ENCODE measurements at places on chromosomes 6 and 20. TPM values are rescaled to one million over a fixed set of nuclear protein-coding genes. Genes with fewer than 3 reads are reported as not detected.

GRCh38 chr6:146543940-146544615, 445 bp downstream of the RAB32 start:
- H3K27ac ChIP-seq: peak overlapping the region; percentile 100
- H3K27me3 ChIP-seq: no peaks in the 10 kb centered on the region
- DNase-seq: peak; percentile 93

DNA sequence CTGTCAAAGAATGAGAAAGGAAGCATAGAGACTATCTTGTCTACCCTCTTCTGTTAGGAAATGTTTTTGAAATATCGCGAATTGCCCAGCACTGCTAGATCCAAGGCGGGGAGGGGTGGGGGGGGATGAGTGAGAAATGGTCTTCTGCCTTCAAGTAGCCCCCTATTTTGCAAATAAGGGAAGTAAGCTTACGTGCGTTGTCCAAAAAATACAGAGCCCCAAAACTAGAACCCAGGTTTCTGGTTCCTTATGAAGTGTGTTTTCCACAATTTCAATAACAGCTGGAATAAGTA, 923 bp upstream of the ILRUN start:
- H3K27me3 ChIP-seq: no peaks in the 10 kb centered on the region
- H3K27ac ChIP-seq: peak overlapping the region; percentile 92
- H3K36me3 ChIP-seq: no peaks in the 10 kb centered on the region
- H3K4me3 ChIP-seq: peak overlapping the region; percentile 100
- no peak for DNase-seq

GRCh38 chr20:50969435-50969834, 10.8 kb downstream of the MOCS3 start:
- no peaks in the 10 kb centered on the region for H3K4me1 ChIP-seq
- H3K27me3 ChIP-seq: no peaks in the 10 kb centered on the region
- H3K4me3 ChIP-seq: no peak overlapping the region

GRCh38 chr6:124797224-124797623, 165.0 kb upstream of the RNF217 start:
- no peaks in the 10 kb centered on the region for H3K36me3 ChIP-seq
- no peak overlapping the region for H3K4me3 ChIP-seq
- no peaks in the 10 kb centered on the region for H3K27me3 ChIP-seq
- H3K27ac ChIP-seq: no peak overlapping the region

Gene CDH22
- total RNA-seq: 0.69 TPM

Gene ANKRD66
- not detected for total RNA-seq

All from esophagus muscularis mucosa (tissue), 4 donors.